ENCODE measurements at places on chromosomes 12 and 14.

DNA sequence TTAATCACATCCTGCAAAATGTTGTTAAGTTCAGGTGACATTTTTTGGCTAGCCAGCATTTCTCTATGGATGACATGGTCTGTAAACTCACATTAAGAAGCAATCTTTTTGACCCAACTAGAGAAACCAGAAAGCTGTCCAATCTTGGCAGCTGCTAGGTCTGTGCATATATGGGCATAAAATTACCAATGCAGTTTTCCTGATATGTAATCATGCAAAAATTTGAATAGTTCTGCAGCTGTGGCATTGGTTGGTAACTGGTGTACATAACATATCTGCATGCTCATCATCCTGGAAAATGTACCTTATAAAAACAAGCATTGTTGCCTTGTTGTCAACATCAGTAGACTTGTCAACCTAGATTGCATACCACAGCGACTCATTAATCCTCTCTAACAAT is 620.0 kb upstream of the LRFN5 start:
- DNase-seq: no peak

DNA sequence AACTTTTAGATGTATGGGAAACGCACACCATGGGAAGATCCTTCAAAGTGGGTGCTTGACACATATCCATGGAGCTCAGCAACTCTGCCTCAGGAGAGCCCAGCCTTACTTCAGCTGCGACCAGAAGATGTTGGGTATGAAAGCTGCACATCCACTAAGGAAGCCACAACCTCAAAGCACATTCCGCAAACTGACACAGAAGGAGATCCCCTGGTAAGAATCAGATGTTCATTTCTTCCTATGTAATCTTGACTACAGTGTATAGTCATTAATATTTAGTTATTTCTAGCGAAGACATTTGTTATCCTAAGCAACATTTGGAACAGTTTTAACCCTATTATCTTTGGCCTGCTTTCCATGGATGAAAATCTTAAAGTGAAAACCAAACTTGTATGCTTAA is 374.2 kb downstream of the NAV3 start:
- no peak for DNase-seq

- DNase-seq: no peak
These were observed 127.6 kb downstream of the GXYLT1 start for GRCh38 chr12:42017051-42017450.

DNA sequence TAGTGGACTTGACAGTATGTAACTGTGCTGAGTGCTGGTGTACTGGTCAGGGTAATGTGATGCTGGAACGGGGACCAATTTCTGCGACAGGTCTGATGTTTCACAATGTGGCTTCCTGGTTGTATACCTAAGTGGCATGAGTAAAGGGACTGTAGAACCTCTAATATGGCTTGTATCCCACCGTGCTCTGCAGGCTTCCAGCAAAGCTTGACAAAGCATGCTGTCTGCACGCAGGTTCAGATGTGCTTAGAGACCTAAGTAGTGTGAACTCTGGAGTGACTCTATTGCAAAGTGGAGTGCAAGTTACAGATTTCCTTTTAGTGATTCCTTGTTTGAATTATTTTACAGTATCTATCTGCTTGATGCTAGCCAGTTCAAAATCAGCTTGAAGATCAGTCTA is 415.8 kb upstream of the NOVA1 start:
- DNase-seq: no peak

- no peak for DNase-seq
These were observed 617.0 kb downstream of the VRK1 start for GRCh38 chr14:97413966-97414717.

GRCh38 chr14:67584978-67585377 is 15.1 kb downstream of the PIGH start:
- DNase-seq: no peak

DNA sequence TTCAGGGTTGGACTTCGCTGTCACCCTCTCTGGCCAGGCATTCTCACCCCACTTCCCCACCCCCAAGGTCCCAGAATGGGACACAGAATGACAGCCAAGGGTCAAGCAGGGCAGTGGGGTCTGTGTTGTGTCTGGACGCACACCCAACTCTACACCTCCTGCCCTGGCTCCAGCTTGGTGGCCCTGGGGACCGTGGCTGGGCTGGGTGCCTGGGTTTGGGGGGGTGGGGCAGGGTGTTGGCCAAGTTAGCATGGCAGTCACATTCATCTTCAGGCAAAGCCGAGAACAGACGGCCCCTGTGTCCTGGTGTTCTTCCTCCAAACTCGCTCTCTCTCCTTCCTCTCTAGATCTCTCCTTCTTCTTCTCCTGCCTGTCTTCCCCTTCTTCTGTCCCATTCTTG is 5.6 kb downstream of the LRP1 start:
- DNase-seq: no peak

GRCh38 chr12:92779902-92780301 is 77.1 kb downstream of the PLEKHG7 start:
- DNase-seq: no peak

- no peak for DNase-seq
These were observed 2.9 kb upstream of the BIN2 start for GRCh38 chr12:51326698-51327439.

- DNase-seq: no peak
These were observed 22.5 kb downstream of the CABP1 start for GRCh38 chr12:120662879-120663278.

DNA sequence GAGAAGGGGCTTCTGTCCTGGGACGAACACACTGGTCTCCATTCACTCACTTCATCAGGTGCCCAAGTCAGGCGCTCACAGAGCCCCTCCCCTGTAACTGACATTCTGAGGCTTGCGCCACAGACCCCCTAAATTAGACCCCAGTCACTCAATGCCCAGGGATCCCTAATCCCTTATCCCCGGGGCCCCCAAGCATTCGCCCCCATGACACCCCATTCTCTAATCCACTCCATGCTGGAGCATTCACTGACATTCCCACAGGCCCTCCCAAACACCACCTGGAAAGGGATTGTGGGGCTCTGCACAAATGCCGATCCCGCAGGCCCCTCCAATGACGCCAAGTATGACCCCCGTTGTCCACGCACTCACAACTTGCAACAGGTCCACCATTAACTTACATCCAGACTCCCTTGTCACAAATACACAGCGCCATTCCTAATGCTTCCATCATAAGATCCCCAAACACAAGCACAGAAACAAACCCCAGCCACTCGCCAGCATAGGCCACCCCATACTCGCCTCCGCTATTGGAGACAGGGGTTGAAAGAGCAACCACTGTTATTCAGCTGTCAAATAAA is 1.5 kb downstream of the ZNF605 start:
- no peak for DNase-seq

- DNase-seq: no peak
These were observed 35.1 kb downstream of the PAPLN start for GRCh38 chr14:73272393-73272792.

- no peak for DNase-seq
These were observed 240.7 kb upstream of the PLEKHG7 start for GRCh38 chr12:92462049-92462448.

GRCh38 chr12:14886271-14886670 is 617 bp upstream of the MGP start:
- no peak for DNase-seq

DNA sequence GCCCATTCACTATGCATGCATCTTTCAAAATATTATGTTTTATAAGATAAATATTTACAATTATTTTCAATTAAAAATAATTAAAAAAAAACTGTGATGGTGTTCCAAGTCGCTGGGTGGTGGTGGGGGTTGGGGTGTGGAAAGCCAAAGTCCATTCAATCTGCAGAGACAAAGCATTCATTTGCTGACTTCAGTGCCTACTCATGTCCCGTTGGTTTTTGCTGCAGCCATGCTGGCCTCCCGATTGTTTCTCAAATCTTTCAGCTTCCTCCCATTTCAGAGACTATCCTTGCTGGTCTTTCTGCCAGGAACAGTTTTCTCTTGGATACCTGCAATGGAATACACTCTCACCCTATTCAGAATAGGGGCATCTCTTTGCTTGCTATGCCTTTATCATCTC is 331.5 kb upstream of the NOVA1 start:
- no peak for DNase-seq

DNA sequence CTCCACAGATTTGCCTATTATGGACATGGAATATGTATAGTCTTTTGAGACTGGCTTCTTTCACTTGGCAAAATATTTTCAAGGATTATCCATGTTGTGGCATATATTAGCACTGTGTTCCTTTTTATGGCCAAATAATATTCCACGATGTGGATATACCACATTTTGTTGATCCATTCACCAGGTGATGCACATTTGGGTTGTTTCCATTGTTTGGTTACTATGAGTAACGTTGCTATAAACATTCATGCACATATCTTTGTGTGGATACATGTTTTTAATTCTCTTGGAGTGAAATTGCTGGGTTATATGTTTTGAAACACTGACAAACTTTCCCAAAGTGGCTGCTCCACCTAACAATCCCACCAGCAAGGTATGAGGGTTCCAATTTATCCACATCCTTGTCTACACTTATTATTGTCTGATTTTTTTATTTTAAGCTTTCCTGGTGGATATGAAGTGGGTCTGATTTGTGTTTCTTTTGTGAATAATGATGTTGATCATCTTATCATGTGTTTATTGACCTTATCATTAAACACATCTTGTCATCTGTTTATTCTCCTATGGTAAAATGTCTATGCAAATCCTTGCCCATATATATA is 116.2 kb upstream of the FRMD6 start:
- no peak for DNase-seq

DNA sequence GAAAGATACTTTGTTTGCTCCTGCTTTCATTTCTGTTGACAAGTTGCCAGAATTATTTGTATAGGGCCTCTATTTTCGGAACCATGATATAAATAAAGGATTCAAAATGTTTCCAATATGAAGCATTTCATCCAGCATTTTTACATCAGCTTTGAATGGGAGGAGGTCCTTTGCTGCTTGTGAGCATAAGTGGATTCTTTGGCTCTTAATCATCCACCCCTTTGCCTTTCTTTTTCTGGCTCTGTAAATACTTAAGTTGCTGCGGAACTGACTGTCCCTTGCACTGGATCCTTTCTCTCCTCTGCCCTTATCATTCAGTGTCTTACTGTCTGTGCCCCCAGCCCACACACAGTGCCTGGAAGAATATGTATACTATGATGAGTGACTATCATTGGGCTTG is 357.3 kb upstream of the RGS6 start:
- DNase-seq: peak; percentile 49

DNA sequence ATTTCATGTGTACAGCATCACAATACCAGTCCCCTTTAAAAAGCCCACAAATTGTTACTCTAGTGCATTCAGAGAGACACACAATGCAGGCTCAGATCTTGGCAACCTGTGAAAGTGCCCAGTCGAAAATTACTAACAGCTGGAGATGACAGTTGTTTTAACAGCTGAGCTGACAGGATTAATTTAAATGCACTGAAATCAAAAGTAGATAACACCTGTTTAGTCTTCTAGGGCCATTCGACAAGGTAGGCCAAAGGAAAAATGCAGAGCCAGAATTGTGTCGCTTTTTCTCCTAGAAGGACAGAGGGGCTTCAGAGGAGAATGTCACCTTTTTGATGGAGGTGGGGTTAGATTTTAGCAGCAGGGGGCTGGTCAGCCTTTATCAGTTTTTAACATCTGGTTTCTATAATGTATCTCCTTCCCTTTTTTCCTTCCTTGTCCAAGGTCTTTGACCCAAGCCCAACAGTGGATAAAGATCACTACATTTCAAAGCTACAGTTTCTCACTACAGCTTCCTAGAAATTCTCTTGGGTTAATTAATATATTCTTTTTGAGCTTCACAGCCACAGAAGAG is 139.1 kb downstream of the SOX5 start:
- no peak for DNase-seq

DNA sequence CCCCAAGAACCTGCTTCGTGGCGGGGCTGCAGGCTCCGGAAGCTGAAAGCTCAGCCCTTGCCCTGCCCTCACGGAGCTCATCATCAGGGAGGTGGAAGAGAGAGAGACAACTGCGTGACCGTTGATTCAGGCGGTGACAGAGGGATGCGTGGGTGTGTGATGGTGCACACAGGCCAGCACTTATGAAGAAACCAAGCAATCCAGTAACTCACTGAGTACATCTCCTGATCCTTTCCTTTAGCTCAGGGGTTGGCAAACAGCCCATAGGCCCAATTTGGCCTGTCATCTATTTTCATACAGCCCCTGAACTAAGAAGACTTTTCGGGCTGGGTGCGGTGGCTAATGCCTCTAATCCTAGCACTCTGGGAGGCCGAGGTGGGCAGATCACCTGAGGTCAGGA is 49.9 kb downstream of the TESC start:
- DNase-seq: no peak

DNA sequence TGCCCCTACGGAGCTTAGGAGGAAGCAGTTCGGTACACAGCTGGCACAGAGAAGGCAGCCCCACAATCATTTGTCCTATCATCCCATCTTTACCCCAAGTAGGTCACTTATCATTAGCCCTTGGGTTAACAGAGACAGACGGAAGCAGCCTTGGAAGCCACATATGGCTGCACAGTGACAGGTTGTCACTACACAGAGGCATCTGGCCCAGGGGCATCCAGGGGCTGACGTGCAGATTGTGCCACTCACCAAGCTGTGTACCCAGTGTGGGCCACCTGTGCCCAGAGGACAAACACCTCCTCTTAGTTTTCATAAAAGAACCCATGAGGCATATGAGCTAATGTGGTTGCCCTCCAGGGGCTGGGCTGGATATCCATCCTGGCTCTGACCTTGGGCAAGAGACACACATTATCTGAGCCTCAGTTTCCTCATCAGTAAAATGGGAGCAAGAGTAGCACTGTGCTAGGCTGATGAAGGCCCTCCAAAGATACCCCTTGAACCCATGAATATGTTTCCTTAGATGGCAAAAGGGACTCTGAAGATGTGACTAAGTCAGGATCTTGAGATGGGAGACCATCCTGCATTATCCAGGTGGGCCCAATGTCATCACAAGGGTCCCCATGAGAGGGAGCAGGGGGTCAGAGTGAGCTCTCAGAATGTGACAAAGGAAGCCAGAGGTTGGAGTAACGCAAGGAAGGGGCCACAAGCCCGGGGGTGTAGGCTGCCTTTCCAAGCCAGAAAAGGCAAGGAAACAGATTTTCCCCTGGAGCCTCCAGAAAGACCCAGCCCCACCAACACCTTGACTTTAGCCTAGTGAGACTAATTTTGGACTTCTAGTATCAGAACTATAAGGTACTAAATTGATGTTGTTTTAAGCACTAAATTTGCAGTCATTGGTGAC is 64.6 kb downstream of the C14orf132 start:
- DNase-seq: no peak

GRCh38 chr14:49196327-49196726 is 389.9 kb downstream of the RPS29 start:
- DNase-seq: no peak

DNA sequence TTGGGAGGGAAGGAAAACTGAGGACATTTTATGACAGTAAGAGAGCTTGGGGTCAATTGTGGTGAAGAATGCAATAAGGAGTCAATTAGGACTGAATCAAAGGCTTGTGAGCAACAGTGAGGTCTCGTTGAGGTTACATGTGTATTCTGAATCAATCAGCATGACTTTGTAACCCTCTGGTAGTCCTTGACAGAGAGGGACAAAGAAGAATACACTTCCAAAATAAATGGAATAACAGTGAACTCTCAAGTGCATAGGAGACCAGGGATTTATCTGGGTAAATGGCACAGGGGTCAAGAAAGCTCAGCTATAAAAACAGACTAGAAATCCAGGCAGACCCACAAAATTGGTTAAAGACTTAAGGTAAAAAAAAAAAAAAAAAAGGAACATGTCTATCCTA is 85.1 kb upstream of the NAV3 start:
- no peak for DNase-seq

All from AG09319 (cell line).